ENCODE measurements at places on chromosomes 1 and 21.

GRCh38 chr1:174391716-174392115, 56.0 kb upstream of the GPR52 start:
- DNase-seq = no peak

DNA sequence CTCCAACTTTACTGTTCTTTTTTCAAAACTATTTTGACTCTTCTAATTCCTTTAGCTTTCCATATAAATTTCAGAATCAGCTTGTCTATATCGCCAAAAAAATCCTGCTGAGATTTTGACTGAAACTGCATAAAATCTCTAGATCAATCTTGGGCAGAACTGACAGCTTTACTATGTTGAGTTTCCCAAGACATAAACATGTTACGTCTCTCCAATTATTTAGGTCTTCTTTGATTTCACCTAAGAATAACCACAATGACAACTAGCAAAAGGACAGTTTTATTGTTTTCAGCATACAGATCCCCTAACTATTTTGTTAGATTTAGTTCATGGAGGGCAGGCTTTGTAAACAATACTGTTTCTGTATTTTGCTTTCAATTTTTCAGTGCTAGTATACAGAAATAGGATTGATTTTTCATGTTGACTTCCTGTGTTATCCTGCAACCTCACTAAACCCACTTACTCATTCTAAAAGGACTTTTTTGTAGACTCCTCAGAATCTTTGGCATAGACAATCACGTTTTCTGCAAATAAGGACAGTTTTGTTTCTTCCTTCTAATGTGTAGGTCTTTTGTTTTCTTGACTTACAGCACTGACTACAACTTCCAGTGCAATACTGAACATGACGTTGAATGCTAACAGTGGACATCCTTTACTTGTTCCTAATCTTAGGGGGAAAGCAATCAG, 63.4 kb downstream of the NPHP4 start:
- DNase-seq = no peak

GRCh38 chr1:59815892-59816291, 1.1 kb downstream of the HOOK1 start:
- peak; percentile 27 for DNase-seq

GRCh38 chr1:163922743-163923201, 601.0 kb downstream of the NUF2 start:
- DNase-seq = no peak

- no peak for DNase-seq
These were observed 88.2 kb downstream of the NFIA start for GRCh38 chr1:61170328-61171238.

DNA sequence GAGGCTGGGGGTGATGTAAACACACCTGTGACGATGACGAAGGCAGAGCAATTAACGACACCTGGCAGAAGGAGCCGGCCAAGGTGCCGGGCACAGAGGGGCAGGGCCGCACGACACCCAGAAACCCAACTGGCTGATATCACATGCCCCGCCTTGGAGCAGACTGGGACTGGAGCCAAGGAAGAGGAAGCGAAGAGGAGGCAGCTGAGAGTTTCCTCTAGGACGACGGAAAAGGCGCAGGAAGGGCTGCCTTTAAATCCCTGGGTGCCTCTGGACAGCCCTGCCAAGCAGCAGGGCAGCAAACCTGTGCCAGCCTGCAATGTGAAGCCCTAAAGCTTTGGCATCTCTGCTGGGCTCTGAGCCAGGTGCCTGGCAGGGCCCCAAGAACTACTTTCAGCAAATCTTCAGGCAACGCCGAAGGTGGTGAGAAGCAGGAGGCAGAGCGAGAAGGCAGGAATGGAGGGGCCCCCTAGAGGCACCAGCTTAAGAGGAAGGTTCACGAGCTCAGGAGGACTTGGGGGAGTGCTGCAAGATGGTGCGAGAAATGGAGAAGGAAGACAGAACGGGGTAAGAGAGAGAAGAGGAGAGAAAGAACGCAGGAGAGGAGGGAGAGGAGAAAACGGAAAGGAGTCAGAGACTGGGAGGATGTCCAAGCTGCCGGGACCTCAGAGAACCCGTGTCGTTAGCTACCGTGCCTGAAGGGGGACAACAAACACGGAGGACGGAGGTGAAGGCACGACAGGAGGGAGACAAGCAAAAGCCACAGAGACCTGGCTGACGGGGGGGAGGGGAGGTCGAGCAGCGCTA, 25.3 kb upstream of the PEF1 start:
- peak; percentile 88 for DNase-seq

- no peak for DNase-seq
These were observed 66.6 kb downstream of the TPR start for GRCh38 chr1:186308264-186309060.

- DNase-seq = no peak
These were observed 53.2 kb downstream of the DDAH1 start for GRCh38 chr1:85411567-85412305.

GRCh38 chr1:8182034-8182761, 135.7 kb upstream of the SLC45A1 start:
- DNase-seq = no peak

DNA sequence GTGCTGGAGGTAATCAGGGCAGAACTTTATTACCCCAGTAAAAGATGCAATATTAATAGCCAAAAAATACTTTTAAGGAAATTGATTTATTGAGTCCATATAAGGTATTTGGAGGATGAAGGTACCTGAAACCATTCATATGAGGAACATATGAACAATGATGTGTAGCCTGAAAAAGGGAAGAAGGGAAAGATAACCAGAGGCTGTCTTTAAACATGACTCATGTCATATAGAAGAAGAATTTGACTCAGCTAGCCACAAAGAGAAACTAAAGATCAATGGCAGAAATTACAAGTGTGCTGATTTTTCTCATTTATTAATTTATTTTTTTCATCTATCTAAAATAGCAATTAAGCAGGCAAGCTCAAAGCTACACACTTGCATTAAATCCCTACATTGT, 136.2 kb upstream of the DUSP10 start:
- no peak for DNase-seq

DNA sequence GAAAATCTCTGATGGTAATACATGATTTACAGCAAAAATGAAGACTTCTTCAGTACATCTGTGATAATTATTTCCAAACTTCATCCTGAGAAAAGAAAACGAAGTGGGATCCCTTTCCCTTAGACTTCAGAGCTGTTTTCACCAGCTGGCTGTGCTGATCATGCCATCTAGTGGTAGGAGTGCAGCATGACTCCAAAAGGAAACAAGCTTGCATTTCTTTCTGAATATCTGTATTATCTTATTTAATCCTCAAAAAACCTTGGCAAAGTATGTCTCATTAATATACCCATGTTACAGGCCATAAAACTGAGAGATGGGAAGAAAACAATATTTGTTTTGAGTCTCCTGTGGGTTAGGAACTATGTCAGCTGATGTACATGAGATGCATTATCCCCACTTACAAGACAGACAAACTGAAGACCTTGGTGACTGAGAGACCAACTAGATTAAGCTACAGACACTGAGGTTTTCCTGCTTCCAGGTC, 9.8 kb upstream of the GJA8 start:
- DNase-seq = peak; percentile 21

DNA sequence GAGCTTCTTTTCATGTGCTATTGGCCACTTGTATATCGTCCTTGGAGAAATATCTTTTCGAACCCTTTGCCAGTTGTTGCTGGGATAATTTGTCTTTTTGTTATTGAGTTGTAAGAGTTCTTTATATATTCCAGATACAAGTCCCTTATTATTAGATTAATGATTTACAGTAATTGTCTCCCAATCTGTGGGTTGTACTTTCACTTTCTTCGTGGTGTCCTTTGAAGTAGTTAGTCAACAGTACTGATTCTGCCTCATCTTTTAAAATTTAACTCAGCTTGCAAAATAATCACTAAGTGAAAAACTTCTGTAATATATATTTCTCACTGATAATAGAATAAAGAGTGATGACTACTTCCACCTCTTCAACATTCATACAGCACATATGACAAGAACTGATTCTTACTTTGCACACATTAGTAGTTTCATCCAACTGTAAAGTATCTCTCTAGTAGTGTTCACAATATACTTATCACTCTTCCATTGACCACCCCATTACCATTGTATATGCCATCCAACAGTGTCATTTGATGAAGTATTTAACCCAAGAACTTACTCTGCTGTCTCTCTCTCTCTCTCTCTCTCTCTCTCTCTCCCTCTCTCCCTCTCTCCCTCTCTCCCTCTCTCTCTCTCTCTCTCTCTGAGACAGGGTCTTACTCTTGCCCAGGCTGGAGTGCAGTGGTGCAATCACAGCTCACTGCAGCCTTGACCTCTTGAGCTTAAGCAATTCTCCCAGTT, 104.2 kb upstream of the DMRTA2 start:
- no peak for DNase-seq

GRCh38 chr1:68454534-68454933, 4.8 kb upstream of the RPE65 start:
- DNase-seq = no peak

- no peak for DNase-seq
These were observed 258.3 kb downstream of the SRGAP2C start for GRCh38 chr1:121443001-121443540.

DNA sequence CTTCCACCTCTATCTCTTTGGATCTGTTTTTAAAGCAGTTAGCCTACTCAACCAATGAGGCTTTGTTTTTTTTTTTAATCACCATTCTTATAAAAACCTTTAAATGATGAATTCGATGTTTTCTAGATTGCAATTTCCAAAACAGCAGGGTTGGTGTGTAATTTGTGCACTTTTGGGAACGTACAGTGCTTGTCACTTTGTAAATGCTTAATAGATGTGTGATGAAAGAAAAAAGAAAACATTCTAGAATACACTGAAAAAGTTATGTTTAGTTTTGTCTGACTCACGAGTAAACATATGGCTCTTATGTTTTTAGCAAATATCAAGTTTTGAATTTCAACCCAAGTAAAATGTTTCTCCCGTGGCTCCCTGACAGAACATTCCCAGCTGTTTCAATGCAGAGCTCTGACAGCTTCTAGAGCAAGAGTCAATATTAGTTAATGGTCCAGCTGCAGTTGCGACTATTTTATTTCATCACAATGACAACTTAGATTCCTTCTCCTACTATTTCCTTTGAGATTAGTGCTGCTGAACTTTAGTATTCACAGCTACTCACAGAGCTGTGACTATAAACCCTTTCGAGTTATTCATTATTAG, 362.5 kb upstream of the ADAMTS5 start:
- no peak for DNase-seq

DNA sequence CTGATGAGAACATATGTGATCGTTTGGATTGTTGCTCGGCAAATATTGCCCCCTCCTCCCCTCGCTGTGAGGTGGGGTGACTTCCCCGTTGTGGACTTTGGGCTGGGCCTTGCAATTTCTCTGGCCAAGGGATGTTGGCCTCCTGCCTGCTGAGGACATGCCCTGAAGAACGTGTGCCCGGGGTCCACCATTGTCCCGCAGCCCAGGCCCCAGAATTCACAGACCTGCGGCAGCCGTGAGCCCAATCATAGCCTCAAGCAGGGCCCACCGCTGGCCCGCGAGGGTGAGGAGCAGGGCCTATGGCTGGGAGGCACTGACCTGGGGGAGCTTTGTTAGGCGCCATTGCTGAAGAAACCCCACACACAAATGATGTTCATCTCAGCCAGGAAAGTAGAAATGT, 58.3 kb upstream of the ACTRT2 start:
- no peak for DNase-seq

GRCh38 chr21:17786071-17786850, 32.9 kb downstream of the C21orf91 start:
- no peak for DNase-seq

- no peak for DNase-seq
These were observed 13.3 kb upstream of the TLR5 start for GRCh38 chr1:223156343-223156742.

DNA sequence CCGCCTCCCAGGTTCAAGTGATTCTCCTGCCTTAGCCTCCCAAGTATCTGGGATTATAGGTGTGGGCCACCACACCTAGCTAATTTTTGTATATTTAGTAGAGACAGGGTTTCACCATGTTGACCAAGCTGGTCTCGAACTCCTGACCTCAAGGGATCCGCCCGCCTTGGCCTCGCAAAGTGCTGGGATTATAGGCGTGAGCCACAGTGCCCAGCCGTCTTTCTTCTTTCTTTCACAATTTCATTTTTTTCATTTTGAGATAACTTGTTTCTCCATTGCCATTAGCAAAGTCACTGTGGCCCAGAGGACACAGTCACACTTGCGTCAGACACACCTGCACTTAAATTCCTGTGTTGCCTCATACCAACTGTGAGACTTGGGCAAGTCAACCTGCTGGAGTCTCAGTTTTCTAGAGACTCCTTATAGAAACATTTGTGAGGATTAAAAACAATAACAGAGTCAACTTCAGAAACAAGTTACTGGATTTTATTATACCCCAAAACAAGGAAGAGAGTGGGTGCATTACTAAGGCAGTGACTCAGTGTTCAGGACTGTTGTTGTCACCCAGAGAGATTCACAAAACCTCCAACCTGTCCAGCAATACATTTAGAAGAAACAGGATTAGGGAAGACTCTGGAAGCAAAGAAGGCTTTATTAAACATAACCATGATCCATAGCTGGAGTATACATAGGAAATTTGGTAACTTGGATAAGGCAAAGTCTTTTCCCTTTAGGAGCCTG, 2.6 kb downstream of the TEDDM1 start:
- DNase-seq = no peak

DNA sequence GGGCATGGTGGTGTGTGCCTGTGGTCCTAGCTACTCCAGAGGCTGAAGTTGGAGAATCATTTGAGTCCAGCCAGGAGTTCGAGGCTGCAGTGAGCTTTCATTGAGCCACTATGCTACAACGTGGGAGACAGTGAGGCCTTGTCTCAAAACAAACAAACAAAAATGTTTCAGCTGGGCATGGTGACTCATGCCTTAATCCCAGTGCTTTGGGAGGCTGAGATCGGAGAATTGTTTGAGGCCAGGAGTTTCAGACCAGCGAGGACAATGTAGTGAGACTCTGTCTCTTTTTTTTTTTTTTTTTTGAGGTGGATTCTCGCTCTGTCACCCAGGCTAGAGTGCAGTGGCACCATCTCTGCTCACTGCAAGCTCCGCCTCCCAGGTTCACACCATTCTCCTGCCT, 5.0 kb upstream of the RPL5 start:
- no peak for DNase-seq

GRCh38 chr1:161902182-161902581, 121.5 kb downstream of the OLFML2B start:
- no peak for DNase-seq

GRCh38 chr1:9859281-9860014, 35.7 kb upstream of the CLSTN1 start:
- DNase-seq = no peak

DNA sequence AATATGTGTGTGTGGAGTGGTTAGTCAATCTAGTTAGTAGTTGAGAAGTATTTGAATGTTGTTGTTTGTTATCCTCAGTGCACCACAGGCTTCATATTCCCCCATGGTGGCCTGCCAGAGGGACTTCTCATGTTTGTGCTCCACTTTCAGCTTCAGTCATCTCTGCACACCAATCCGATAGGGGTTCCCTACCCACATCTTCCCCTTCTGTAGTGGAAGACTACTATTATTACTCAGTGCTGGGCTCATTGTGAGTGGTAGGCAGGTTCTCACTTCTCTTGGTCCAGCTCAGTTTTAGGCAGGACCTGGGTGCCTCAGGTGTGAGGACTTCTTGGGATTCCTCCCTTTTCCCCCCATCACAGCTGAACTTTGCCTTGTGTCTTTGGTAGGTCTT, 14.2 kb downstream of the MT1HL1 start:
- DNase-seq = no peak

Measured in NCI-H2029 (cell line).